ENCODE measurements at places on chromosomes 3 and 15.
A peak's percentile ranks its signal among the peaks of the same experiment; 100 is the strongest.

- DNase-seq: no peak
Measured at GRCh38 chr15:55218056-55218455, 21.3 kb upstream of the RSL24D1 start.

DNA sequence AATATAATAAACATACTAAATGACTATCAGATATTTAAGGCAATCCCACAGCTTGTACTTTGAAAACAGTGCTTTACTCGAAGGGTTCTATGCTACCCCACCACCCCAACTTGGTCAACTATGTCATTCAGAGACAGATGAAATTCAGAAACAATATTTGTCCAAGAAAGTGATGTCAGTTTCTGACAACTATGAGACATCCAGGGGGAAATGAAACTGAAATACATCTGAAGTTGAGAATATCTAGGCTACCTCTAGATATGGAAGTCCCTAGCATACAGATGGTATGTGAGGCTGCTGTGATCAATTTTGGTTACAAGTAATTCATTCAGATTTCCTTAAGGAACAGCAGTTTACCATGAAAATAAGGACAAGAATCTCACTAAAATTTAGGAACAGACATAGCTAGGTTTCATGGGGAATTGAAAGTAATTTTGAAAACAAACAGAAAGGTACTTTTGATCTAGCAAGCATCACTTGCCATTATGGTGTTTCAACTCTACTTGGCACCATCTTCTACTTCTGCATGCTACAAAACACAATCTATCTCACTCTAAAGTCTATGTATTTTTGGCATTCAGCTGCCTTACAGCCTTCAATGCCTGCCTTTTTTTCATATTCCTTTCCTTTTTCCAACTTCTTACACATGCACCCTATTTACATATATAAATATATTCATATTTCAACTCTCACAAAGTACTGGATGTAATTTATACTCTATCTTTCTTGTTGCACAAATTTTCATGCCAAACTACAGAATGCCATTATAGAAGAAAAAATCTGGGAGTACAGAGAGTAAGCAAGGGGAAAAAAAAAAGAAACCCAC, 21.7 kb downstream of the ATG3 start:
- peak; percentile 32 for DNase-seq

DNA sequence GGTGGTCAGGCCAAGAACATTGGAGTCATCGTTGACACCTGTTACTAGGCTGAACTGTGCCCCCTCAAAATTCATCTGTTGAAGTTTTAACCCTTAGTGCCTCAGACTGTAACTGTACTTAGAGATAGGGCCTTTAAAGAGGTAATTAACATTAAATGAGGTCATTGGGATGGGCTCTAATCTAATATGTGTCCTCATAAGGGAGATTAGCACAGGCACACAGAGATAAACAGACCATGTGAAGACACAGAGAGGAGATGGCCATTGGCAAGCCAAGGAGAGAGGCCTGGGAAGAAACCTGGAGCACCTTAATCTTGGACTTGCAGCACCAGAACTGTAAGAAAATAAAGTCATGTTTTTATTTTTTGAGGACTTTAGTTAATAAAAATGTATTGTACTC, 59.6 kb downstream of the PLCL2 start:
- no peak for DNase-seq

GRCh38 chr3:28253040-28253715, 11.8 kb downstream of the CMC1 start:
- no peak for DNase-seq

- DNase-seq: no peak
Measured at GRCh38 chr3:99810403-99810802, 7.3 kb upstream of the CMSS1 start.

GRCh38 chr3:81291586-81291985, 469.9 kb downstream of the GBE1 start:
- no peak for DNase-seq

GRCh38 chr3:29871087-29871486, 590.2 kb downstream of the RBMS3 start:
- no peak for DNase-seq

DNA sequence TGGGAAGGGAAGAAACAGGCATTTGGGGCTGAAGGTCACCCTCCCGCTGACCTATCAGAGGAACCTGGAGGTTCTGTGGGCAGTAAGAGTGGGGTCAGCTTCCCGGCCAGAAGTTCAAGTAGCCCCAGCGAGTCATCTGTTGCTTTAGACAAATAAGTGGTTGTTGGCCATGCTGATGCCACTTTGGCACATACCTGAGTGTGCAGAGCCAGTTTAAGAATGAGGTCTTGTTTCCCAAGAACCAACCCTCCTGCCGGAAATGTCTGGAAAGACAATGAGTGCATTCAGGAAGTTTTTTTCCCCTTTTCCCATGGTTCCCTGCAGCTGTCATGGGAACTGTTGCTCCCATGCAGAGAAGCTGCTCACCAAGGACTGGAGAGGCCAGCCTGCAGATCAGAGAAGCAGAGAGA, 166.7 kb downstream of the ZNF621 start:
- peak; percentile 8 for DNase-seq

DNA sequence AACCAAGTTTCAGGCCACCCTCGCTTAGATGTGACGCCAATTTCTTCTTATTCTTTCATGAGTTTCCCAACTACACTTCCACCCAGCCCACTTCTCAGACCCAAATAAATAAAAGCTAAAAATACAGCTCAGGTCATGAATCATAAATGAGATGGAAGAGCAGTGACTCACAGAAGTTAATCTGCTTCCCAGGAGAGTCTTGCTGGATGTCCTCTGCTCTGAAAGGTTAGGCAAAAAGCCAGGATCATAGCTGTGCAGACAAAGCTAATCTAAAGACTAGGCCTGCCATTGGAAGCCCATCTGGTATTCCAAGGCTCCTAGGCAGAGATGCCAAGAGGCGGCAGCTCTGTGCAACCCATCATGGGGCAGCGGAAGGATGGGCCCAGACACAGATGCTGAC, 24.1 kb downstream of the SHC4 start:
- no peak for DNase-seq

DNA sequence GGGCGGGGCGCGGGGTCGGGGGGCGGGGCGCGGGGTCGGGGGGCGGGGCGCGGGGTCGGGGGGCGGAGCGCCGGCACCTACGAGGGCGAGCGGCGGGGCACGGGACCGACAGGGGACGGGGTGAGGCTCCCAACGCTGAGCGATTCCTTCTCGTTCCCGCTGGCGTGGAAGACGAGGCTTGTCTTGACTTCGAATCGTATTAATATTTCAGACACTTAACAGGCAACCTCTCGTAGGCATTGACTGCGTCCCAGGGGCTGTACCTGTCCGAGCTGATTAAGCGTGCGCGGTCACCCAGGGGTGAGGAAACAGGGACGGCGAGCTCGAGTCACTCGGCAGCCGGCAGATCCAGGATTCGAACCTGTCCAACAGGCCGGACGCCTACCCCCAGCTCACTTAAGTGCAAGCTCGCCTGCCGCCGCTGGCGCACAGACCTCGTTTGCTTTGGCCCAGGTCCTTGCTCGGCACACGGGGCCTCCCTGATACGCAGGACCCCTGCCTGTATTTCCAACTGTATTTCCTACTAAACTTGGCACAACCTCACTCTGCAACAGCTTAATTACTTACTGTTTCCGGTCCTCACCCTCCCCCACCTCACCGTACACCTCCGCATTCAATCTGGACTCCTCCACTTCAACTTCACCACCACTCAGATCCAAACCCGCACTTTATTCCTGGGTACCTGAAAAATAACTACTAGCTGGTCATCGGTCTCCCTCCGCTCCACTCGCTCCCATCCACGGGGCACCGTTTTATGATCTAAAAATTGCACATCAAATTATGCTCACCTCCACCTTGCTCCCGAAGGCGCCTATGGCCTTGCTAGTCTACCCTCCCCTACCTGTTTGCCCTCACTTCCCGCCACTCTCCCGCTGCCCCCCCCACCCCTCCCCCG, 722 bp upstream of the ZXDC start:
- no peak for DNase-seq

All from suppressor macrophage treated with lipopolysaccharide for 1 hour (primary cell).